ENCODE measurements at places on chromosomes 5 and 9. TPM values are rescaled to one million over a fixed set of nuclear protein-coding genes. Genes with fewer than 3 reads are reported as not detected.

DNA sequence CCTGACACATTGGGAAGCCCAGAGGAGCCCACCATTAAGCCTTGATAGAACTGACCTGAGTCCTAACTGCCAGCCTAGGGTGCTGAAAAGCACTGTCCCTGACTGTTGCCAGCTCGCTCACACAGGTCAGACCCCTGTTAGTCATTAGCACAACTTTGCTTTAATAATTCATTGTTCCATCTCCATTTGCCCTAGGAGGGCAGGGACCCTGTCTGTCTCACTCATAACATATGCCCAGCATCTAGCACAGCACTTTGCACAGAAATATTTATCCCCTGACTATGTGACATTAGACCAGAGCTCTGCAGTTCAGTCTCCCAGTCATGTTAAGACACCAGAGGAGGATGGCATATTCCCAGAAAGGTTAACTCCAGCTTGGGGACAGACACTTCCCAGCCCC is 61.8 kb upstream of the STXBP1 start:
- DNase-seq = no peak

DNA sequence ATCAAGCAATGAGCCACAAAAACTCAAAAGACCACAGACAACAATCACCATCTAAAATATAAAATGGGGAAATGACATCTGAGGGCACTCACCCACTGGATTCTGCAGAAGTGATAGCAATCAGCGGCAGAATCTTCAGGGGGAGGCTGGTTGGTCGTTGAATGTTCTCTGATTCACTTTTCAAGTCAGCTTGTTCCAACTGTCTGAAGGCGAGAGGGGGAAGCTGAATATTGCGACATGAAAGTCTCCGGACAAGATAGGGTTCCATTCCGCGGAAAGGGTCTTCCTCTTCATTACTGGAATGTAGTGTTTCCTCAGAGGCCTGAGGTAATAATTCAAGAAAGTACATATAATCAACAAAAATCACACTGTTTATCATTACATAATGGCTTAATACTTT is 94.9 kb upstream of the PDE4D start:
- no peak for DNase-seq

- no peak for DNase-seq
These were observed 30.4 kb downstream of the SETX start for GRCh38 chr9:132324425-132324824.

GRCh38 chr5:73135021-73135420 is 14.6 kb downstream of the TMEM171 start:
- DNase-seq = no peak

DNA sequence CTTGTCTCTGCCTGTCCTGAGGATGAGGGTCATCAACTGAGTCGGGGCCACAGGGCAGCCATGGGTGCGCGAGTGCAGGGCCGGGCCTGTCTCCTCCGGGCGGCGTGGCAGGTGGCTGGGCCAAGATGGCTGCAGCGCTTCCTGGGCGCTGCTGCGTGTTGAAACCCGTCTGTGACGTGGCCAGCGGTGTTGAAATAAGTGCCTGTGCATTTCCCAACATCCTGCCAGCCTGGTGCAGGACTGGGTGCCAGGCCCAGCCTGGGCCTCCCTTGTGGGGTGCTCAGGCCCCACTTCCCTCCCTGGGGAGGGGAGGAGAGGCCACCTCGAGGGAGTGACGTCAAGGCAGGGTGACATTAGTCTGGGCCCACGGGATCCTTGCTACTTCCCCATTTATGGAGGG is 45.5 kb downstream of the RXRA start:
- no peak for DNase-seq

DNA sequence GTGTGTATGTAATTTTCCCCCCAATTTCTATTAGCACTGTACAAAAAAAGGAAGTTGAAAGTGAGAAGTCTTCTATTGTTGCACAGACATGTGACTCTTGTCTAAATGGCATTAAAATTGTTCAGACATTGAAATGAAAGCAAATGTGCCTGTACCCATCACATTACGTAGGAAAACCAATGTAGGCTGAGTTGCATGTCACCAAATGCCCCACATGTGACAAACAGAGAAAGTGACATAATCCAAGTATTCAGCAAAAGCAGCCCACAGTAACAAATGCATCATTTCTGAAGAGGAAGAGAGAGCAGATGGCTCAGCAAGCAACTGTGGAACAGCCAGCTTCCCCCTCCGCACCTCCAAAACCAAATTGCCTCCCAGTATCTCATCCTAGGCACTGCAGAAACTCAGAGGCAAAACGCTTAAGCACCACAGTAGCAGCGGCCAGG is 161.5 kb upstream of the NR4A3 start:
- DNase-seq = no peak

NSG2 gene
- 0.40 TPM for polyA plus RNA-seq
